ENCODE measurements at places on chromosomes 7 and 10. TPM values are rescaled to one million over a fixed set of nuclear protein-coding genes. Genes with fewer than 3 reads are reported as not detected.

- no peak for DNase-seq
Measured at GRCh38 chr10:126570621-126571602, 99.6 kb downstream of the C10orf90 start.

DNA sequence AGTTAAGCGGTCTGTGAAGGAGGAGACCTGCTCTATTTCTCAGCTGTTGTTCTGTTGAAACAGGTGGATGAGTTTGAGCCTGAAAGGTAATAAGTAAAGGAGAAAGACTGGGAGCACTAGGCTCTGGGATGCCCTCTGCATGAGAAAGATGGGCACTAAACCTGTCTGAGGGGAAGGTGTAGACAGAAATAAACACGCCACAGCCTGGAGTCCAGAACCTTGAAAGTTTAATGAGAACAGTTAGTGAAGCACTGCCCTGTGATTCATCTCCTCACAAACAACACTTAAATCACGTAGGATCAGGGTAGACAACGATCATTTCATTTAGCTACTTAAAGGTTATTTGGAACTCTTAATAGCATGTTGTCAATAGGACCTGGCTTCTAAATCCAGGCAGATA is 193.1 kb downstream of the PHTF2 start:
- DNase-seq, result no peak

GRCh38 chr10:75029857-75030256 is 81.6 kb upstream of the SAMD8 start:
- no peak for DNase-seq

DNA sequence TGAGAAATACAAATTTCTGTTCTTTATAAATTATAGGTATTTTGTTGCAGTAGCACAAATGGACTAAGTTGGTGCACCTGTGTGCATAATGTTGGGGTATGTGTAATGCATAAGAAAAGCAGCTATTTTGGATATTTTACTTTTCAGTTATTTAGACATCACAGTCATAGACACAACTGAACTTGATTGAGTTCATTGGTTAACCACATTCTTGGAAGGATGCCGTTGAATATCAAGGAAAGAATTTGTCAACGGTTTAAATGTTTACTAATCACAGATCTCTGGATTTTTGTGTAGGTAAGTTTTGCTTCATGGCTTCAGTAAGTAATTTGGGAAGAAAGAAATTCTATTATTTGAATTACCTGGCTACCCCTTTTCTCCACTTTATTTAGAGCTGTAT is 4.1 kb downstream of the OTUD1 start:
- DNase-seq, result no peak

The FAM25A gene
- total RNA-seq, result 12.0 TPM

The BICC1 gene
- 15.2 TPM for total RNA-seq

The BHLHA15 gene
- 0.74 TPM for total RNA-seq
